ENCODE measurements at places on chromosomes 1 and 21.

- no peak for DNase-seq
Observed at GRCh38 chr21:39016740-39017315, 166.4 kb downstream of the PSMG1 start.

DNA sequence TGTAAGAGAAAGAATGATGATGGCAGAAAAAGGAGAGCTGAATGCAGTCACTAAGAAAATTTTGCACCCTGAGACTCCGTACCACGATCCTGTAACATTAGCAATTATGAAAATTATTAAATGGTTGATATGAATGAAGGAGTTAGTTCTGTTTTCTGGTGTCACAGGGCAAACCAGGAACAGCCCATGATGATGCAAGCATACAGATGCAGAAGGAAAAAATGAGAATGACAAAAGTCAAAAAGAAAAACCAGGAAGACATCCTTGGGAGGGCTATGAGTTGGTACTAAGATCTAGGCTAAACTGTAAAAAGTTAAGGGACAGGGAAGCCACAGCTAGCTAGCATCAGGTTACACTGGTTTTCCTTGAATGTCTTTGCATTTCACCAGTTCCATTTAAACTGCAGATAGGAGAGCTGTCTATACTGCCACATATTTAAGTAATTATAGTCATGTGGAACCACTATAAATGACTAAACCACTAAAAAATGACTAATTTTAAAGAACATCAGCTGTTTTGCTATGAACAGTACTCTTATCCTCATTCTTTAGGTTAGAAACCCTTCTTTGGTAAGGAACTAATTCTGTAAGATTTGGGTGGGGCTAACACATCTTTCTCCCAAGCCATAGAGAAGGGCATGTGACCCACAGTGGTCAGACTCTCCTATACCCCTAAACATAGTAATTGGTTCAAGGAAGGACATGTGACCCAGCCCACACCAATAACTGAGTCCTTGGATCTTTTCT lies 11.4 kb downstream of the DOCK7 start:
- no peak for DNase-seq

- DNase-seq = no peak
Observed at GRCh38 chr1:214143006-214143992, 137.7 kb upstream of the SMYD2 start.

- DNase-seq = no peak
Observed at GRCh38 chr1:97947695-97948094, 26.9 kb upstream of the DPYD start.

GRCh38 chr1:207486198-207486597 lies 9.8 kb upstream of the CR1 start:
- no peak for DNase-seq

- no peak for DNase-seq
Observed at GRCh38 chr1:14426854-14427253, 171.6 kb upstream of the KAZN start.

DNA sequence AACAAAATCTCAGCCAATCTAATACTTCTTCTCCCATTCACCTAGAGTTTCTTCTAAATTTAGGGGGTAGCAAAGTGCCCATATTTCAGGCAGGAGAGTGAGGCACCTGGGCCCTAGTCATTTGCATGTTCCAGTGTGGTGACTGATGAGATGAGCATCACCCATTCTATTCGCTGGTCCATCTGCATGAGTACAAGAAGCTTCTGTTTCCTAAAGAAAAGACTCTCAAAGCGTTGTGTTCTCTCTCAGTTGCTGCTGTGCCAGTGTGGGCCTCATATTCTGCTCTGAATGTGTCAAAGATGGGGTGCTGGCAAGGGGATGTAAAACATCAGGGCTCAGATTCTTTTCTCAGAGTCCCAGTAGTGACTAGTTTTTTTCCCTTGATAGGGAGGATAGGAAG lies 16.1 kb upstream of the DPYD start:
- DNase-seq = no peak

DNA sequence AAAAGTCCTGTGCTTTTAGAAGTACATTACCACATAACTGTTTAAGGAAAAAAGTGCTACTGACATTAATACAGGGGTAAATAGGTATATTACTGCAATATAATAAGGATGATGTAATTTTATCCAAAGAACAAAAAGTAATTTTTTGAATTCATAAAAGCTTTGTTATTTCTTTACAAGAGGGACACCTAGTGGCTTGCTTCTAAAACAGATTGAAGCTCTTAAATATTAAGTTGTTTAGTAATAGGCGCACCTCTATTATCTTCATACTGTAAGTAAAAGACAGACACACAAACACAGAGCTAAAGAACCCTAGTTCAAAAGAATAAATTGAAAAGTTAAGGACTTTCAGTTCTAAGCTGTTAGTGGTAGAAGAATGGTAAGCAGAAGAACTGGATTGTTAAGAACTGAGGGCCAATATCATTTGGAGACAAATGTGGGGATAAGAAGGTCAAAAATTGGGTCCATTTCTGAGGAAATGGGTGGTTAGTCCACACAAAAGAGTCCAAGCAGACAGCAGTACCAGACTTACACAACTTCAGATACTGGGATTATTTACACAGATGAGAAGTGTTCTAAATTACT lies 15.4 kb downstream of the ZNHIT6 start:
- DNase-seq = no peak

DNA sequence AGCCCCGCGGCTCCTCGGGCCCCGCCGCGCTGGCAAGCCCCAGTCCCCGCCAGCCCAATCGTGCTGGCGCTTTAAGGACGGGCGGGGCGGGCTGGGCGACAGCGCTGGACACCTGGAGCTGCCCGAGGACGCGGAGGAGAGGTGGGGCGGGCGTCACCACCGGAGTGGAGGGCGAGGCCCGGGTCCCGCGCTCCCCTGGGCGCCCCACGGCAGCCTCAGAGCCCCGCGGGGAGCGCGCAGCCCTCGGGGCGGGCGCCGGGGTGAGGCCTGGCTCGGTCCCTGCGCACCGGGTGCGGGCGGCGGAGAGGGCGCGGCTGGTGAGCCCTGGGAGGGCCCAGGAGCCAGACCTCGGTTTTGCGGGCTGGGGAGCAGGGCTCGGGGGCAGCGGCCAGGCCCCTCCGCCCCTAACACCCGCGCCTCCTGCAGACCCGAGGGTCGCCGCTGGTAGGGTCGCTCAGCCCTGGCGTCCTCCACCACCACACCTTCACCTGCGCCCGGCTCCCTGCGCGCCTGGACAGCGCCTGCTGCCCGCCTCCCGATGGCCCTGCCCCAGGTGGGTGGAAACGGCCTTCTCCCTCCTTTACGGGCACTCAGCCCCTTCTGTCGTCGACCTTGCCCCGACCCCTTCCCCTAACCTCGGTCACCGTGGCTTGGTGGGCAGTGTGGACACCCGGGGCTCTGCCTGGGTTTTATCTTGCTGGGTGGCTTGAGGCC lies at the start of gene TMEM61:
TMEM61 (plus strand) TSS at position 101 of the 714 bp plus-strand sequence; CDS start at position 539, 438 bp downstream.
- no peak for DNase-seq

GRCh38 chr1:61506236-61506635 lies 218.7 kb downstream of the TM2D1 start:
- DNase-seq = no peak

GRCh38 chr1:186050360-186050759 lies 316.2 kb downstream of the HMCN1 start:
- DNase-seq = no peak

- no peak for DNase-seq
Observed at GRCh38 chr1:23040509-23040908, 21.2 kb downstream of the KDM1A start.

- DNase-seq = no peak
Observed at GRCh38 chr1:99850459-99851291, 514 bp downstream of the AGL start.

DNA sequence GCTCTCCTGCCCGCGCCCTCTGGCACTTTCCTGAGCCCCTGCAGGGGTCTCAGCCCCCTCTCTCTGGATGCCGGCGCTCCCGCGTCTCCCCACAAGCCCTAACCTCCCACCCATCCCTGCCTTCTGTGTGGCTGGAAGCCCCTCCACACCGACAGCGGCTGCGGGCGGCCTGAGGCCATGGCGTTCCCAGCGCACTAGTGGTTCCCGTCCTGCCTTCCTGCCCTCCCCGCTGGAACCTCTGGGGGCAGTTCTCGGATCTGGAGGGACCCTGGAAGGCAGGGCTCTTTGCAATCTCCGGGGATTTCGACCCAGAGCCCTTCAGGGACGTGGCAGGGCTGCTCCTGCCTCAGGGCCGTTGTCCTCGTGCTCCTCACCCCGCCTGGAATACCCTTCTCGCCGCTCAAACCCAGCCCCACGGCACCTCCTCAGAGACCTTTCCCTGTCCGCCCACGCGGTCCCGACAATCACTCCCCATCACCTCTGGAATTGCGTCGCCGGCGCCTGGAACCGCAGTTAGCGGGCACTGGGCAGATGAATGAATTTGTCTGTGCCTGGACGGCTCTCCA lies 493 bp upstream of the ESPN start:
- DNase-seq = no peak

- DNase-seq = no peak
Observed at GRCh38 chr1:62905309-62905708, 121.4 kb downstream of the ATG4C start.

GRCh38 chr1:54008876-54009275 lies 9.1 kb downstream of the LDLRAD1 start:
- DNase-seq = no peak

- DNase-seq = no peak
Observed at GRCh38 chr21:46554431-46555224, 50.3 kb downstream of the S100B start.

- no peak for DNase-seq
Observed at GRCh38 chr1:230957580-230957989, 21.1 kb downstream of the TTC13 start.

GRCh38 chr1:95640746-95641145 lies 406.7 kb downstream of the RWDD3 start:
- no peak for DNase-seq

DNA sequence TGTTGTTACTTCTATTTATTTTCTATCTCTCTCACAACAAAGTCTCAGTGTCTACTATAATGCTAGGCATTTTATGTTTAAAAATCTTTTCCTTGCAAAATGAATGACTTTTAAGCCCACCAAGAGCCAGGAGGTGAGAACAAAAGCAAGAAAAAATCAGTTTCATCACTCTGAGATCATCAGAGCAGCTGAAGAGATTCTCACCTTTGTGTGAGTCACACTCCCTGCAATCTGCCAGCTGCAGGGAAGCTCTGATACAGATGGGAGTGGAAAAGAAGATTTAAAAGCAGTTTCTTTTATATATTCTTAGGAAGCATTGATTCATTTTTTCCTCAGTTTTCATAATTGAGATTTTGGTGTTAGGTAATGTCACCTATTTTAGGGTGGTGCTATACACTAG lies 107.6 kb downstream of the LHX9 start:
- DNase-seq = no peak

DNA sequence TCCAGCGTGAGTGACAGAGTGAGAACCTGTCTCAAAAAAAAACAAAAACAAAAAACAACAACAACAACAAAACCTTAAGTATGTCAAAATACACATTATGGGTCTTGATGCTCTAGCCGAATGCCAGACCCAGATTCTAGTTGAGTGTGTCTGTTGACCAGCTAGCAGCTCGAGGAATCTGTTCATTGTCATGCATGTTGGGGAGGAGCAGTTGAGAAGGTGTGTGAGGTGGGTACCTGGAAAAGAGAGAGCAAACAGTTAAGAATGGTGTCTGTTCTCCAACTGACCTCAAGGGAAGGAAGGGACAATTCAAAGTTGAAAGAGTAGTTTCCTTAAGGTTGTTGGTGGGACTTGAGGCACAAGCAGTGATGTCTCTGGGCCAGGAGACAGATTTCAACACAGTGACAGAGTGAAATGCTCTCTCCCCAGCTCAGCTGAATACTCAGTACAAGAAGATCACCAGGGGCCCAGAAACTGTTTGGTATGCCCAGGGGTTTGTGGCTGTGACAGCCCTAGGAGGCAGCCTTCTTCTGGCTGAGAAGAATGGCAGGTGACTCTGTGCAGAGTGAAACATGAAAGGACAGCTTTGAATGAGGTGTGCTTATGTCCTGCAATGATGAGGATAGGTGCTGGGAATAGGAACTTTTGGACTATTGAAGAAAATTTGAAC lies 14.4 kb upstream of the POU2F1 start:
- no peak for DNase-seq
